Epithelial cell of proximal tubule (primary cell): ENCODE measurements at places on chromosomes 12 and 14. TPM values are rescaled to one million over a fixed set of nuclear protein-coding genes. Genes with fewer than 3 reads are reported as not detected.

DNA sequence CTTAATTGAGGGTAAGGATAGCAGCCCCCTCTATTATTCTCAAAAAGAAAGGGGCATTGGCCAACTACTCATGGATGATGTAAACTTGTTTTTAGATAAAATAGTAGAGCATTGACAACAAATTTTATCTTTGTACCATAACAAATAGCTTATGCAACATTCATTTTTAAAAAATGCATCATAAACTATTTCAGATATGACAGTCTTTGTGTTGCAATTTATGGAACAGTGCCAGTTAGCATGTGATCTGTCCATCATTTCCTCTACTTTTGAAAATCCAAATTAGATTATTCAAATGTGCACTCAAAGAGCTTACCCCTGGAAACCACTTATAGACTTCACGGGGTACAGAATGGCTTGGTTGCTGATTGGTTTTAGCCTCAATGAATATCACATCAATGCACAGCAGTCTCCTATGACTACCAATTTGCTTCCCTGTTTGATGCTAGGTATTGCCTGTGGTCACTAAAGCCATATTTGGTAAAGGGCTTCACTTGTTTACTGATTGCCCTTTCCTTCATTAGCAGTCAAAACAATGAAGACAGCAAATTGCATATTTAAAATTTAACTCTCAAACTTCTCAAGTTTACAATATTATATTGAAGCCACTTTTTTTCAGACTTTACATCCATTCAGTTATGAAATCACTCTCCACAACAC, 274.9 kb upstream of the MGAT4C start:
- DNase-seq, result no peak

DNA sequence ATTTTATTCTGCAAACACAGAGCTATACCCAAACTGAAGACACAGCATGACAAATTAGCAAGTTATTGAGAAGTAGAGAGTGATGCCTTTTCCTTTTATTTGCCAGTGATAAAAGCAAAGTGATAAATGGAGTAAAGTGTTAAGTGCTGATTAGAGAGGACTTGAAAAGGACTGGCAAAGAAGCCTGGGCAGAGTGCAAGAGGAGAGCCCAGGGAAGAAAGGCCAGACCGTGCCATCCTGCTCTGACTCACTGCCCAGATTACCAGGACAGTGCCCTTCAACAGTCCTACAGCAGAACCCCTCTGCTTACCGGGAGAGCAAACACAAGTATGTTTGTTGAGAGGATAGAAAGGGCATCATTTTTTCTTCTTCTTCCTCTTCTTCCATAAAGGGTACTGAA, 106.5 kb downstream of the ETV6 start:
- DNase-seq, result no peak

GRCh38 chr12:20369305-20370013, 1.1 kb downstream of the PDE3A start:
- no peak for DNase-seq

The SMOC1 gene
- 1.3 and 7.4 TPM in 2 replicates for total RNA-seq

The MUCL1 gene
- total RNA-seq, result not detected in 2 replicates

The GPR84 gene
- not detected in 2 replicates for total RNA-seq
